Hematopoietic multipotent progenitor cell treated with erythropoietin and hydrocortisone succinate and interleukin-3 and kit ligand, for 17 days (in vitro differentiated cells): ENCODE measurements at places on chromosomes 1 and 21.

- DNase-seq: no peak
Measured at GRCh38 chr1:64515427-64515826, 45.5 kb downstream of the CACHD1 start.

- no peak for DNase-seq
Measured at GRCh38 chr1:215819114-215819513, 252.0 kb downstream of the KCTD3 start.

- no peak for DNase-seq
Measured at GRCh38 chr1:5479876-5480646, 512.2 kb downstream of the NPHP4 start.

DNA sequence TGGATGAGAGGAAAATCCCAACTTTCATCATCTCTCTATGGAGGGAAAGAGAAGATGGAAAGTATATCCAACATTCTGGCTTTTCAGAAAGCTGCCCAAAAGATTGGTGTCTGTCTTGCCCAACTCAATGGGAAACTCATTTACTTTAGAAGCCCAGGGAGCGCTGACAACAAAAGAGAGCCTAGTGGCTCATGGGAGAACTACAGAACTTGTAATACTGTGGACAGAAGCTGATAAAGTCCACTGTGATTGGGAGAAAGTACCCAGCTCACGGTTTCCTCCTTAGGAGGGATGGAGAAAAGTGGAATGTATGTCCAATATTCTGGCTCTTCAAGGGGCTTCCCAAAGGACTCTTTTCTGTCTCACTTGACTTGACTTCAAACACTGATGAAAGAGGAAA lies 66.0 kb downstream of the RGS21 start:
- no peak for DNase-seq

DNA sequence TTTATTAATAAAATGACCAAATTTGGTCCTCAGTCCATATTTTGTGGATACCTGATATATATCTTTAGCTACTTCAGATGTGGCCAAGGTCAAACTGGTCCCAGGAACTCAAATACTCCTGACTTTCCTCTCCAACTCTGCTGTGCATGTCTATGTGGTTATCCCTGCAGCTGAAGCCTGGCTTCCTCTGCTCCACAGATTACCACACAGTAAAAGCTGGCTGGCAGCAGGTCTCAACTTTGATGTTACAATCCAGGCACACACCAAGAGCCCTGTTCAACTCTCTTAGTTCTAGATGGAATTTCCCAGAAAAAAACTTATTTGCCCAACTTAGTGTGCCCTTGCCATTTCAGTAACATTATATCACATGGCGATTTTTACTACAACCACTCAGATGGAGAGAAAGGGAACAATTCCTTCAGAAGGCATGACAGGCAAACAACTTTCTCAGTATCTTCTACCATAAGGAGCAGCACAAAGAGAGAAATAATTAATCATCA lies 479.5 kb downstream of the PLPP3 start:
- no peak for DNase-seq

- DNase-seq: no peak
Measured at GRCh38 chr1:213934649-213935048, 53.1 kb upstream of the PROX1 start.

DNA sequence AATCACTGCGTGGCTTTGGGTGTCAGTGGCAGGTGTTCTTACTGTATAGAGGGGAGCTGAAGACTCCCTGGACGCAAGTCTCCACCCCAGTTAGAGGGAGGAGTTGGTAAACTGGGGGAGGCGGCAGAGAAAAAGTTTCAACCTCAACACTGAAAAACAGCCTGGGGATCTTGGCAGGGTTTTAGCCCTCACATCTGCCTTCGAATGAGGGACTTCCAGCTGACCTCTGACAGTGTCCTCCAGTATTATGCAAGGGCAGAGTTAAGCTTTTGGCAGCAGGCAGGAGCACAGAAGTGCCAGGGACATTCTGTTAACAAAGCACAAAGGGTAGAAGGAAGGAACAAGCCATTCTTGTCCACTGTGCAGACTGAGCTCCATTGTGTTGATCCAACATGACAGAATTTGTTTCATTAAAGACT lies 41.2 kb upstream of the RAB4A start:
- no peak for DNase-seq

- no peak for DNase-seq
Measured at GRCh38 chr1:52857443-52857842, 14.9 kb downstream of the ZYG11A start.

- no peak for DNase-seq
Measured at GRCh38 chr1:217717959-217718358, 86.8 kb downstream of the SPATA17 start.
